Daoy (cell line): ENCODE measurements at places on chromosomes 16 and 17. TPM values are rescaled to one million over a fixed set of nuclear protein-coding genes. Genes with fewer than 3 reads are reported as not detected.

DNA sequence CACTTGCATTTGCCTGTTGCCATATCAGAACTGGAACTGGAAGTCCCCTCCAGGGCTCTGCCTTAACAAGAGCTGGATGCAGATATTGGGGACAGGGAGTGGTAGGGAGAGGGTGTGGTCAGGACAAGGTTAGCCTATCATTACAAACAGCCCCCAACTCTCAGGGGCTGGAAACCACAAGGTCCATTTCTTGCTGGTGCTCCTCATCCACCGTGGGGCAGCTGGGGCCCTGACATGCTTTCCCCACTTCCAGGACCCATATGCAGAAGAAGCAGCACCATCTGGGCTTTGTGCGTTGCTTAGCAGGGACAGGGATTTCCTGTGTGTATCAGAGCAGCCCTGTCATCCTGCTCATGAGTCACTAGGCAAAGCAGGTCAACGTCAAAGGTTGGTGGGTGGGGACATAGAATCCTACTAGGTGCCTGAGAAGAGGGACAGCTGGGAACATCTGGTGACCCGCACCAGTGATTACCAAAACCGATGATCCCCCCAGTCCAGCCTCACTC is 26.9 kb downstream of the RGS9 start:
- DNase-seq = peak; percentile 81

DNA sequence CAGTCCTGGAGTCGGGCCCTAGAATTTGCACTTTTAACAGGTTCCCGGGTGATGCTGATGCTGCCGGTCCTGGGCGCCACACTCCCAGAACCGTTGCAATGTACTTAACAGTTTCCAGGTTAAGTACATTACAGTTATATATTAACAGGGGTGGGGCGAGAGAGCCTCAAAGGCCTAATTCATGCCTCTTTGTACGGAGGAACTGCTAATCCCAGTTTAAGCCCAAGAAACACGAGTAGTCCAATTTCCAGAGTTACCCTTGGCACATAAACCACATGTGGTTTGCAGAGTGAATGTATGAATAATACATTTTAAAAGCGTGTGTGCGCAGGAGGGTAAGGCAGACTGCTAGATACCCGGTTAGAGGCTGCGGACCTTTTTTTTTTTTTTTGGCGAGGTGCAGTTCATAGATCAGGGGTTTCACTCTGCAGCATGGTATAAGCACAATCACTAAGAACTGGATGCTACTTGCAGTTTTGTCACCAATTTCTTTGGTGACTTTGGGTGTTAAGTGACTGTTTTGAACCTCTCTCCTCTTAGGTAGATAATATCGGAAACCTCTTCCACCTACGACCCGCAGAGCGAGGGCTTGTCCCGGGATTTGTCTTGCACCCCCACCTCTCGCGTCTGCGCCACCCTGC is 713 bp downstream of the COX11 start:
- peak; percentile 7 for DNase-seq

- DNase-seq = peak; percentile 90
These were observed 15.1 kb upstream of the DHX8 start for GRCh38 chr17:43468691-43469139.

GRCh38 chr17:12987120-12987519 is 30.7 kb downstream of the ELAC2 start:
- DNase-seq = no peak

GRCh38 chr17:19397556-19398041 is 10.6 kb upstream of the MFAP4 start:
- DNase-seq = no peak

- no peak for DNase-seq
These were observed 8.8 kb downstream of the NFATC3 start for GRCh38 chr16:68093816-68094613.

GRCh38 chr16:82649766-82650165 is 23.0 kb downstream of the CDH13 start:
- no peak for DNase-seq

- peak; percentile 59 for DNase-seq
These were observed 2.9 kb upstream of the BCL6B start for GRCh38 chr17:7019839-7020519.

The KRT17 gene
- total RNA-seq = 276 and 317 TPM in 2 replicates

The SCIMP gene
- total RNA-seq = not detected in 2 replicates

The NPIPB6 gene
- 0.46 TPM in 1 of 2 replicates, not detected in the other for total RNA-seq

The HASPIN gene
- total RNA-seq = 11.0 and 12.7 TPM in 2 replicates

The EPX gene
- total RNA-seq = not detected in 2 replicates
